ENCODE measurements at places on chromosomes 1 and 21.
A peak's percentile ranks its signal among the peaks of the same experiment; 100 is the strongest.

GRCh38 chr1:214014730-214015129, 27.0 kb downstream of the PROX1 start:
- DNase-seq, result no peak

- DNase-seq, result no peak
Observed at GRCh38 chr1:102628109-102628613, 480.2 kb downstream of the COL11A1 start.

GRCh38 chr1:53681977-53682685, 56.8 kb downstream of the GLIS1 start:
- DNase-seq, result peak; percentile 68

GRCh38 chr21:31446226-31446855, 102.3 kb upstream of the TIAM1 start:
- no peak for DNase-seq

GRCh38 chr1:11150326-11150725, 38.8 kb upstream of the ANGPTL7 start:
- DNase-seq, result no peak

Data from sciatic nerve (tissue), 2 donors.